ENCODE measurements at places on chromosomes 12 and 14. TPM values are rescaled to one million over a fixed set of nuclear protein-coding genes. Genes with fewer than 3 reads are reported as not detected.

The ERP27 gene
- not detected for total RNA-seq

The B4GALNT3 gene
- 2.3 TPM for total RNA-seq

The KRT8 gene
- 6,125 TPM for total RNA-seq

- DNase-seq: no peak
These were observed 14.2 kb upstream of the CALM1 start for GRCh38 chr14:90382491-90383125.

GRCh38 chr14:99821519-99822508, 28.6 kb downstream of the EML1 start:
- DNase-seq: no peak

DNA sequence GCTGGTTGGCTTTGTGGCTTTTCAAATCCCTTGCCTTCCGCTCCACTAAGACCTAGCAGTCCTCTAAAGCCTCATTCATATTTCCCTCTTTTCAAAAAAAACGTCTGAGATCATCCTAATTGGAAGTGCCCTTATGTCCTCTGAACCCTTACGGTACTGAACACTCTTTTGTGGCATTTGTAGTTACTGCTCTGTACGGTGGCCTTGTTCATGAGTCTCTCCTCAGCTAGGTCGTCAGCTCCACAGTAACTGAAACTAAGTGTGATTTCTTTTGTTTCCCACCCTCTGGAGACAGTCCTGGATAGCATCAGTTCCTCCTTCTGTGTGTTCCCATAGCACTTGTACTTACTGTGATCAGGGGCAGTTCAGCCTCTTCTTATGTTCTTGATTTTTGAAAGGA, 49.7 kb downstream of the DAAM1 start:
- DNase-seq: no peak

DNA sequence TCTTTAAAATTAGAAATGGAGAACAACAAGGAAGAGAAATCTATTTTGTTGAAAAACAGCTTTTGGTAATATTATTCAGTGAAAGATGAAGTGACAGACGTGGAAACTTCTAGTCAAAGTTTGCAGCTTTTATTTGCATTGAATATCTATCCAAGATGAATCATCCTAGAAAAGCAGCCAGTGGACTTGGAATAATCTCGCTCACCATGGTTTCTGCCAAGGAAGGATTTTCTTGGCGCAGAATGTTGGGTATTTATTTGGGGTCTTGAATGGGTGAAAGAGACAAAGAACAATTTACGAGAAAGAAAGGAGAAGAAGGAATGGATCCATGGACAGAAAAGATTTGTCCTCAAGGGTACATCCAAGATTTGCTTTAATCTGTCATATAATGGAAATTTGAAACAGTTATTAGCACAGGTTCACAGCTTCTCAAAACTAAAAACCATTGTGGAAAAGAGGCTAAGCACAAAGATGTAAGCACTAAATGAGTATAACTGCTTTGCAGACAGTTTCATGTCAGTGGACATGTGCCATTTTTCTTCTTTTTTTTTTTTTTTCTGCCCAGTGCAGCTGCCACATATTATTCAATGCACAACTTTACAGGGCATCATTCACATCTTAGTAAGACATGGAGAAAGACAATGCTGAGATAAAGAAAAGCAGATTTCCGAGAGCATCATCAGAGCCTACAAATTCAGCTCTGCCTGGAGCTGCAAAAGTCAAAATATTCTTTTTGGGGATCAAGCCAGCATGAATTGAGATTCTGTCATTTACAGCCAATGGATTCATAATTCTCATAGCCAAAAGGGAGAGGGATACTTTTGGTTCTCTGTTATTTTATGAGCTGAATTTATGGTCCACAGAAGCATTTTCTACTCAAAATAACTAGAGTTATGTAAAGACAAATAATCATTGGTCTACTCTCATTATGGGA, 333.7 kb downstream of the DAD1 start:
- no peak for DNase-seq

- DNase-seq: no peak
These were observed 94.9 kb downstream of the DAAM1 start for GRCh38 chr14:59283361-59283760.

DNA sequence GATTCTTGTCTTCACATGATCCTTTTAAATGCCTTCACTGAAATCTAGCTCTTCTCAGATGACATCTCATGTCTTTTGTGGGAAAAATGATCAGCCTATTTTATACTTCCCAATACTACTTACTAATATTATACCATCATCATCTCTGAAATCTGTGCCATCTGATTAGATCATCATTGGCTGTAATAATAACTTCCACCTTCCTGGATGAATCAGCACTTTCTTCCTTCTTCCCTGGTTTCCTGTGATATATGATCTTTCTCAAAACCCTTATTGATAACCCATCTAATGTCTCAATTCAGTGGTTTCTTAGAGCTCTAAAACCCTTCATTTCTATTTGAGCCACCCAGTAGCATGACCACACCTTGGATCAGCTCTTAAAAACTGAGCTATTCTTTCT, 30.9 kb downstream of the GPR137C start:
- DNase-seq: no peak

- no peak for DNase-seq
These were observed 58.6 kb downstream of the C14orf132 start for GRCh38 chr14:96097752-96098151.

- DNase-seq: no peak
These were observed 10.9 kb downstream of the SMARCC2 start for GRCh38 chr12:56178347-56178746.

DNA sequence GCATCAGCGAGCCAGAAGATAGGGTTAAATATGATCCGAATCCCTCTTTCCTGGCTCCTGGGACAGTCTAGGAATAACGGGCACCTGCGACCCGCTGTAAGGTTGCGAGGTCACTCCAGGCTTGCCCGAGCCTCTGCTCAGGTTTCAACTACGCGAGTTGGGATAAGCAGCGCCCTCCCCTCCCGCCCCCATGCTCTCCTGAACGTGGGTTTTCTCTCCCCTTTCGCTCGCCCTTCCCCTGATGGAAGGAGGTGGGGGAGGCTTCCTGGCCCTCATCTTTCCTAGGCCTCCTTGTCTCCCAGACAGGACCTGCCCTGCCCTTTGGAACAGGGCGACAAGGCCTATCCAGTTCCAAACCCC, 753 bp upstream of the ATP5MC2 start:
- DNase-seq: no peak

DNA sequence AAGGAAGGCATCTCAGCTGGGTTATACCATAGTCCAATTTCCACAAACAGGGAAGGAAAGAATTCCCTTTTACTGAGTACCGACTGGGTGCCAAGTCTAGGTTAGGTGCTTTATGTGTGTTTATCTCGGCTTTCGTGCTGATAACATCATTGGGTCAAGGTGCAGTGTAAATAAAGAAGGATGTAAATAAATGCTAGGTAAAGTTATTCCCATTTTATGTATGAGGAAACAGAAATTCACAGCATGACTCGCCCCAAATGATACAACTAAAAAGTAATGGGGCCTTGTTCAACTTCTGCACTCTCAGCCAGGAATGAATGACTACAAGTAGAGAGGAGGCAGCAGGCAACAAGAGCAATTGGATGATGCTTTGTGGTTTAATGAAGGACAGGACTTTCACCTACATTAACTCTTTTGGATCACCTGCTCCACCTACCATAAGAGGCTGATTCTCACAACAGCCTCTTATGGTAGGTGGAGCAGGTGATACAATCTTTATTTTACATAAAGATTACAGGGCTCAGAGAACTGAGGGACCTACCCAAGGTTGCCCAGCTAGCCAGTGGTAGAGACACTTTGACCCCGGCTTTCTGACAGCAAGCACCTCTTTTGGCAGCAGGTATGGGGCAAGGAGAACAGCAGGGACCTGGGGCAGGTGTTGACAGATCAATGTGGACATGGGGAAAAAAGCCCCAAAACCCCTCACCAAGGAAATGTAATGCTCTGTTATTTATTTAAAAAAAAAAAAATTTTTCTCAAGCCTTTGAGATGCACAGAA, 213.4 kb upstream of the NUDT4 start:
- DNase-seq: no peak

GRCh38 chr14:94761997-94762377, 7.9 kb downstream of the GSC start:
- DNase-seq: no peak

Measured in Panc1 (cell line).